Sigmoid colon (tissue), 7 donors: ENCODE measurements at places on chromosomes 16 and 17.

- no peaks in the 10 kb centered on the region for H3K27me3 ChIP-seq
- H3K4me3 ChIP-seq = no peak overlapping the region
- DNase-seq = no peak
- H3K4me1 ChIP-seq = no peaks in the 10 kb centered on the region
These were observed 86.6 kb upstream of the DNAH9 start for GRCh38 chr17:11511696-11512095.

DNA sequence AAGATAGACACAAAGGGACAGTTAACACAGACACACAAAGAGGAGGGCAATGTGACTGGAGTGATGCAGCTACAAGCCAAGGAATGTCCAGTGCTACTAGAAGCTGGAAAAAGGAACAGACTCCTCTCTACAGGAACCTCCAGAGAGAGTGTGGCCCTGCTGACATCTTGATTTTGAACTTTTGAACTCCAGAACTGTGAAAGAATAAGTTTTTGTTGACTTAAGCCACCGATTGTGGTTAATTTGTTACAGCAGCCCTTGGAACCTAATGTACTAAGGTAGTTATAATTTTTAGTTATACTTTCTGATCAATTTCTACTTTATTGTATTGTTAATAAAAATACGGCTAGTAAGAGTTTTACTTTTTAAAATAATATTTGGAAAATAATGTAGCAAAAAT, 129.1 kb downstream of the MYO1D start:
- H3K4me1 ChIP-seq = no peaks in the 10 kb centered on the region
- H3K36me3 ChIP-seq = no peaks in the 10 kb centered on the region
- H3K27ac ChIP-seq = no peak overlapping the region
- no peaks in the 10 kb centered on the region for H3K27me3 ChIP-seq
- no peak for DNase-seq

- DNase-seq = no peak
- no peaks in the 10 kb centered on the region for H3K27me3 ChIP-seq
- H3K4me3 ChIP-seq = no peak overlapping the region
- no peak overlapping the region for H3K27ac ChIP-seq
- H3K36me3 ChIP-seq = no peaks in the 10 kb centered on the region
These were observed 52.4 kb downstream of the NEUROD2 start for GRCh38 chr17:39555368-39555767.

GRCh38 chr17:58605470-58605869, 86.4 kb downstream of the TEX14 start:
- H3K27me3 ChIP-seq = no peaks in the 10 kb centered on the region
- no peaks in the 10 kb centered on the region for H3K36me3 ChIP-seq
- no peaks in the 10 kb centered on the region for H3K4me1 ChIP-seq

DNA sequence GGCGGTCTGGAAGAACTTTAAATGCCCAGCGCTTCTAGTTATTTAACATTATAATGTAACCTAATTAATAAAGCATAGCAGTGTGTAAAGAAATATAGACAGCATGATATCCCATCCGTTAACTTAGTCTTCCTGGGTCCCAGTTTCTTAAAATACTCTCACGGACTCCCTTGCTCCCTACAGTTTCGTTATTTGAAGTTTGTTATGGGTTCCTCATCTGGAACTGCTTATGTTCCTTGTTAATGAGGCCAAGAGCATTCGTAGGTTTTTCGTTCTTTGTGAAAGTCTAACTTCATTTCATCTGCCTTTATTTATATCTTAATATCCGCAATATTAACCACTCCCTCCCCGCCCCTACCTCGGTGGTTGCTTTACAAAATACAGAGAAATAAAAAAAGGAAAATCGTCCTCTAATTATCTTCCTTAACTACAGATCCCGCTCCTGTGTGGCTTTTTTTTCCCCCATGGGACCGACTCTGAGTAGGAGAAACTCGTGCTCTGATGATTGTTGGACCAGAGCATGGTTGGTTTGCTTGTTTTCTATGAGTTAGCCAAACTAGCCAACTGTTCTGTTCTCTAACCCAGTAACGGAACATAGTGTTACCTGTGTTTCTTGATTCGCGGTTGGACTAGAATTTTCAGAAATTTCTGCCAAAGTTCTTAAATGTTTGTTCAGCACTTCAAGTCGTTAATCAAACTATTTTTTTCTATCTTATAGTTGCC, 863 bp downstream of the ADPRM start:
- peak overlapping the region; percentile 97 for H3K27ac ChIP-seq
- peaks cover 6% of the 10 kb centered on the region for H3K36me3 ChIP-seq
- H3K4me3 ChIP-seq = peak overlapping the region; percentile 97
- H3K4me1 ChIP-seq = peaks cover 31% of the 10 kb centered on the region

DNA sequence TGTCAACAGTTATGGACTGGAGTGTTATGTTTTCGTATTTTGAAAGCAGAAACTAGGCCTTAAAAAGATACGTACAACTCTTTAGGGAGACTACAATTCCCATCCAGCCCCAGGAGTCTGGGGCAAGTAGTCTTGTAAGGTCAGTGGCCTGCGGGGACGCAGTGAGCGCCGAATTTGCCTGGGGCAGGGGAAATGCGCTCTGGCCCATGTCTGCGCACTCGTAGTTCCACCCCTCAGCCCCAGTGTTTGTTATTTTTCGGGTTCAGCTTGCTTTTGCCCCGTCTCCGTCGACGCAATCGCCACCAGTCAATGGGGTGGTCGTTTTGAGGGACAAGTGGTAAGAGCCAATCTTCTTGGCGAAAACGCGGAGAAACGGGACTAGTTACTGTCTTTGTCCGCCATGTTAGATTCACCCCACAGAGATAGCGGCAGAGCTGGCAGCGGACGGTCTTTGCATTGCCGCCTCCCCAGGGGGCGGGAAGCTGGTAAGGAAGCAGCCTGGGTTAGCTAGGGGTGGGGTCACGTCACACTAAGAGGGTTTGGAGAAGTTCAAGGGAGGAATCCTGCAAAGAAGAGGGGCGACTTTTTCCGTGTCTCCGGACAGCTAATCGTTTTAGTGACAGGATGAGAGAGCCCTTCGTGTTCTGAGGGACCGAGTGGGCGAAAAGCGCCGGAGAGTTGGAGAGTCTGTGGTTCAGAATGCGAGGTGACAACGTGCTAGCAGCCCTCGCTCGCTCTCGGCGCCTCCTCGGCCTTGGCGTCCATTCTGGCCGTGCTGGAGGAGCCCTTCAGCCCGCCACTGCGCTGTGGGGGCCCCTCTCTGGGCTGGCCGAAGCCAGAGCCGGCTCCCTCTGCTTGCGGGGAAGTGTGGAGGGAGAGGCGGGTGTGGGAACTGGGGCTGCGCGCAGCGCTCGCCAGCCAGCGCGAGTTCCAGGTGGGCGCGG, 1.1 kb upstream of the BRCA1 start:
- H3K4me3 ChIP-seq = peak overlapping the region; percentile 59
- DNase-seq = peak; percentile 66
- no peaks in the 10 kb centered on the region for H3K36me3 ChIP-seq
- no peaks in the 10 kb centered on the region for H3K27me3 ChIP-seq

DNA sequence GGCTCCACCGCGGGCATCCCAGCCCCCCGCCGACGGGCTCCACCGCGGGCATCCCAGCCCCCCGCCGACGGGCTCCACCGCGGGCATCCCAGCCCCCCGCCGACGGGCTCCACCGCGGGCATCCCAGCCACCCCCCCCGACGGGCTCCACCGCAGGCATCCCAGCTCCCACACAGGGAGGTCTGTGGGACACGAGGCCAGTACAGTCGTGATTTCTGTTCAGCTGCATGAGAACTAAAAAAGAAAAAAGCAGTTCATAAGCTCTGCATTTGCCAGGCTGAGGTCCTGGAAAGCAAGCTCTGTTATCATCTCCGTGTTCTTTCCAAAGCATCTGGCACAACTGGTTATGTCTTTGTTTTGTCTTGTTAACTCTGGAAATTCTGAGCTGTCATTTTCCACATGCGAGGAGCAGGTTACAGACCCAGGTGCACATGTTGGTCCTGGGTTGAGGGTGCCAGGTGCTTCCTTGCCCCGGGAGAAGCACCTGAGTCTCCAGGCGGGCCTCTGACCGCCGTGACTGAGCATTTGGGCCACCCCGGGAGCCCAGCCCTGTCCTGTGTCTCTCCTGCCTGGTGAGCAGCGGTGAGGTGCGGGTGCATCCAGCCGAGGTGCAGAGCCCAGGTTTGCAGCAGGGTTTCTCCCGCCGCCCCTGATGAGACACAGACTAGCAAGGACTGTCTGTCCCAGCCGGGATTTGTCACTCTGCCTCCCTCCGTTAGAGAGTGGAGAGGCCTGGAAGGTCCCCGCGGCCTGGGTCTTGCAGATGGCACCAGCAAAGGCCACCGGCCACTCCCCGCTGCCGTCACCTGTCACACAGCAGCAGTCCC, 9.9 kb upstream of the WFIKKN1 start:
- H3K4me3 ChIP-seq = no peak overlapping the region
- H3K36me3 ChIP-seq = peaks cover 5% of the 10 kb centered on the region
- H3K27me3 ChIP-seq = no peaks in the 10 kb centered on the region

DNA sequence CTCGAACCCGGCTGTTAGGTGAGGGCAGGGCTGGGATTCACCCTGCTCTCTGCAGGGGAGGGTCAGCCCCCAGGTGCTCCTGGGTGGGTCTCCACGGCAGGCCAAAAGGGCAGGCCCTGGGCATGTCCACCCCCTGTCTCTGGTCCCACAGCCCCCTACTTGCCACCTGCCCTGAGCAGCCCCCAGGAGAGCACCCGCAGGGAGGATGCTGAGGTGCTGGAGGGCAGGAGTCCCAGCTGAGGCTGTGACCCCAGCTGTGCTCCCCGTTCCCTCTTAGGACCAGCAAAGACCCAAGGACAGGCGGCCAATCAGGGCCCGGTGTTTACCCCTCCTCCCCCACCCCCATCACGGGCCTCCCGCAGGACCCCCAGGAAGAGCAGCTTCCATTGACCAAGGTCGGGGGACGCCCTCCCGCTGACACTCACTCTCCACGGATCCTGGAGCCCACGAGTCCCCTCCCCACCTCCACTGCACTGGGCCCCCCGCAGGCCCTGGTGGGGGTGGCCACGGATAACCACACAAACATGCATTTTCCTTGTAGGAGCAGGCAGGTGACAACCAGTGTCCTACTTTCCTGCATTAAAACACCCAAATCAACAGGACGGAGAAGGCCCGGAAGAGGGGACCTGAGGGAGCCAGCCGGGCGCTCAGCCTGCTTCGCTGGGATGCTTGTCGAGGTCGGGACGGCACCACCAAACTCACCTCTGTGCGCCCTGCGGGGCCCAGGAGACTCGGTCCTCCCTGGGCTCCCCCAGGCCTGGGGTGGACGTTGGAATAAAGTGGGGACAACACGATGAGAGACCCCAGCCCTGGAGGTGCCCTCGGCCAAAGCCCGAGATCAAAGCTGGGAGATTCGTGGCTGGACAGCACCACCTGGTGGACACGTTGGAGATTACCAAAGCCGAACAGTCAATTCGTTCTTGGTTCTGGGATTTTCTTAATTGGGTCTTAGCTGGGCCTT, 22.5 kb upstream of the ENPP7 start:
- no peaks in the 10 kb centered on the region for H3K36me3 ChIP-seq
- H3K4me1 ChIP-seq = peaks cover 23% of the 10 kb centered on the region
- H3K4me3 ChIP-seq = peak overlapping the region; percentile 12

- H3K4me1 ChIP-seq = peaks cover 4% of the 10 kb centered on the region
- H3K36me3 ChIP-seq = no peaks in the 10 kb centered on the region
- no peaks in the 10 kb centered on the region for H3K27me3 ChIP-seq
- no peak overlapping the region for H3K4me3 ChIP-seq
- DNase-seq = no peak
These were observed 68.9 kb downstream of the NEUROD2 start for GRCh38 chr17:39538866-39539265.

DNA sequence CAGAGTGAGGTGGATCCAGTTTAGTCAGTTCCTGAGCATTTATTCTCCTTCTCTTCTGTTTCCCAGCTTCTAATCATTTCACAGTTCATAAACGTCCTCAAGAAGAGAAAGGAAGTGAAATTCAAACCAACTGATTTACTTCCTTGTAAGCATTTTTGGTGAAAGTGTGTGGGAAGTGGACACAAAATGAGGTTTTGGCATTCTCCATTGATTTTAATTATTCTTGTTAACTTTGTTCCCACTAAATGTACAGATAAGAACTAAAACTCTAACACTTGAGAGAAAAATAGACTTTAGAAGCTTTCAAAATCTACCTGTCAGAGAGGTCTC, 42.7 kb upstream of the CORO6 start:
- no peak overlapping the region for H3K4me3 ChIP-seq
- peaks cover 20% of the 10 kb centered on the region for H3K36me3 ChIP-seq
- no peaks in the 10 kb centered on the region for H3K27me3 ChIP-seq

DNA sequence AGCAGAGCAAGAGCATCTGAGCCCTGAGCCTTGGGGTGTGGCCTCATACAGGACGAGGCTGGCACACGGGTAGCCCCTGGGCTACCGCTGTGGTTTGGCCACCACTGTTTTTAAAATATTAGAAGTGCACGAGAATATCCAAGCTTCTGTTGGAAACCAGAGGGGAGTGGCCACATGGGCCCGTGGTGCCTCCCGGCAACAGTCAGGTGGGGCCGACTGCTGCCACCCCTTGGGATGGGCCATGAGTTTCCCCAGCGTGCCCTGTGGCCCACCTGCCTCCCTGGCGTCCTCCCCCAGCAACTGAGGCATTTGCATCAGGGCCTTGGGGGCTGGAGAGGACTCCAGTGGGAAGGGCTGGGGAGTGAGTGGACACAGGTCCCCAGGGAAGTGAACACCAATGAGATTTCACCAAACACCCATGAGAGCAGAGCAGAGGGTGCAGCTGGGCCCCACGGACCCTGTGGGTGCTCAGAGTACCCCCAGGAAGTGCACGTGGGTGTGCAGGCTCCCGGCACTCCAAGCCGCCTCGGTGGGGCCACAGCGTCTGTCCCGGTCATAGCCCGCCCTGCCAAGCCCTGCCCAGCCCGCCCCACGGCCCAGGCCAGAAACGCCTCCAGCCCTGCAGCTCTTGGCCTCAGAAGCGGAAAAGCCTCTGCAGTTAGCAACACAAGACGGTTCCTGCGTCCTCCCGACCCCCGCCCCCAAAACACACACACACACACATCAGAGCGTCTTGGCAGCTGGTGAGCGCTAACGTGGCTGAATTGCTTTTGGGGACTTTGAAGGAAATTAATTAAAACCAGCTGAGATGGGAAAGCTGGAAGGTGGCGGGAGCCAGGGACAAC, 22.7 kb downstream of the ZNF469 start:
- no peaks in the 10 kb centered on the region for H3K27me3 ChIP-seq
- no peak overlapping the region for H3K4me3 ChIP-seq
- no peak for DNase-seq
- H3K27ac ChIP-seq = no peak overlapping the region
- no peaks in the 10 kb centered on the region for H3K4me1 ChIP-seq

GRCh38 chr17:43412166-43412565, 13.4 kb downstream of the ARL4D start:
- DNase-seq = no peak
- no peaks in the 10 kb centered on the region for H3K36me3 ChIP-seq
- no peaks in the 10 kb centered on the region for H3K27me3 ChIP-seq
- H3K27ac ChIP-seq = no peak overlapping the region
- no peak overlapping the region for H3K4me3 ChIP-seq

GRCh38 chr17:44487170-44487569, 16.0 kb downstream of the GPATCH8 start:
- no peak overlapping the region for H3K4me3 ChIP-seq
- no peaks in the 10 kb centered on the region for H3K4me1 ChIP-seq
- no peak for DNase-seq
- H3K27ac ChIP-seq = no peak overlapping the region

DNA sequence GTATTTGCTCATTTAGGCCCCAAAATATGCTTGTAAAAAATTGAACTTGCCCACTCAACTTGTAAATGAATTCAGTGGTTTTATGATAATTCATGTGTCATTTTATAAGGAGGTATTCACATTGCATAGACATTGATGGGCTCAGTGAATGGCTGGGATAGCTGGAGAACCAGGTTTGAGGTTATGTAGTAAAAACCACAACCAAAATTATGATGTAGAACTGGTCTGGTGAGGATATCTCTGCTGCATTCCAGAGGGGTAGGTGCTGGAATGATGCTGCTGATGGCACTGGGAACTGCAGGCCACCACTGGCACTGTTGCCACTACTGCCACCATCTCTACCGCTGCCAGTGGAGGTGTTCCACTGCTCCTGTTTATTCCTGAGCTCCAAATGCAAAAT, 21.5 kb upstream of the RABEP1 start:
- H3K27ac ChIP-seq = no peak overlapping the region
- H3K4me1 ChIP-seq = no peaks in the 10 kb centered on the region
- no peaks in the 10 kb centered on the region for H3K36me3 ChIP-seq
- H3K27me3 ChIP-seq = no peaks in the 10 kb centered on the region
- no peak overlapping the region for H3K4me3 ChIP-seq
- no peak for DNase-seq
